ENCODE measurements at places on chromosomes 5 and 9.

DNA sequence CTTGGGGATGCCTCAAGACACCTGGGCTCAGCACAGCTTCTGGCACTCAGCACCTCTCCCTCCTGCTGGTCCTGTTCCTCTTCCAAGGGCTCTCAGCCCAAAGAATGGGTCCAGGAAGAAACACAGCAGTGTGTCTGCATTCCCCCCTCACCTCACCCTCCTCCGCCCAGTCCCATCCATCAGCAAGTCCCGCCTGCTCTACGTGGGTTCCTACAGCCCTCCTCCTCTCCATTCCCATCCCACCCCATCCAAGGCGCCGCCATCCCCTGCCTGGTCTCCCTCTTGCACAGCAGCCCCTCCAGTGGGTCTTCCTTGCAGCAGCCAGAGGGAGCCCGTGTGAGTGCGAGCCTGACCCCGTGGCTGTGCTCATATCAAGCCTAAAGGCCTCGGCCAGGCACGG, 52.3 kb upstream of the RPL26L1 start:
- DNase-seq: no peak

DNA sequence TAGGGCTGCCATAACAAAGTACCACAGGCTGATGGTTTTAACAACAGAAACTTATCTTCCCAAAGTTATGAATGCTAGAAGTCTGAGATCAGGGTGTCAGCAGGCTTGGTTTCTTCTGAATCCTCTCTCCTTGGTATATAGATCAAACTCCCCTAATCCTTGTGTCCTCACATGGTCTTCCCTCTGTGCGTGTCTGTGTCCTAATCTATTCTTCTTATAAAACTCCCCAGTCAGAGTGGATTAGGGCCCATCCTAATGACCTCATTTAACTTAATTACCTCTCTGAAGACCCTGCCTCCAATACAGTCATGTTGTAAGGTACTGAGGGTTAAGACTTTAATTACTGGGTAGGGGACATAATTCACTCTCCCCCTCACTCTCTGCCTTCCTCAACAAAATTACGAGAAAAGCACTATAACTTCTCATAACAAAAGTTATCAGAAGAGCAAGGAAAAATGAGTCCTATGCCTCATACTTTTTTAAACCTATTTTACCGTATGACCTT, 68.6 kb downstream of the DPYSL3 start:
- no peak for DNase-seq

- DNase-seq: no peak
These were observed 984.4 kb upstream of the WWC1 start for GRCh38 chr5:167307042-167307441.

DNA sequence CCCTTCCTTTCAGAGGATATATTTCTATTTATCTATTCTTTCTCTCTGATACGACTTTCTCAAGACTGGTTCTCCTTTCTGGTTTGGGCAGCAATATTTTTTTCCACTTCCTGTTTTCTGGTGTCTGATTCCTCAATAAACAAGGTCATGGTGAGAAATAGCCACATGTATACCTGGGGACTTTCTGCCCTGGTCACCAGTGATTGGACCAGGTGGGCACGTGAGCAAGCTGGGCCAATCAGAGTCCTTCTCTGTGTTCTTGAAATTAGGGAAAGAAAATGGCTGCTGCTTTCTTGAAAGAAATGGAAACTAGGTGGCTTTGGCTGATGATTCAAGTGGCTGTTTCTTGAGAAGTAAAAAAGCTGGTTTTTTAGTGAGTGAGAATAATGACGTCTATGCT, 18.4 kb upstream of the GSN start:
- no peak for DNase-seq

DNA sequence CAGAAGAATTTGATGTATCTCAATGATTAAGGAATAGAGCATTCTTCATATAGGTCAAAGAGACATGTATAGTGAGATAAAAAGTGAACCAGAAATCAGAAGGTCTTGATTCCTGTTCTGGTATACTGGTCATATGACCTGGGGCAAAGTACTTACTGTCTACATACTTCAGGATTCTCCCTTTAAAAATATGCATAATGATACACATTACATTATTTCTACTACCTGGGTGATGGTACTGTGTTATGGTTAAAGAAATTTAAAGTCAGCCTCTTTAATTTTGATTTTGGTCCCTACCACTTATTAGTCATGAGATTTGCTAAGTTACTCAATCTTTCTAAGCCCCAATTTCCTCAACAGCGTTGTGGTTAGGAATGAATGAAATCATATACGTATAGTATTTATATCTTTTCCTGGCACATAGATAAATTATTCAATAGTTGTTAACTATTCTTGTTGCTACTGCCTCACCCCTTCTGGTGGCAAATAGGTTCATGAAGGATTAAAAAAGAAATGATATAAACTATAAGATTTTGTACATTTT, 984.1 kb downstream of the TLE4 start:
- DNase-seq: no peak

GRCh38 chr9:138053321-138053868, 175.8 kb downstream of the CACNA1B start:
- DNase-seq: no peak

DNA sequence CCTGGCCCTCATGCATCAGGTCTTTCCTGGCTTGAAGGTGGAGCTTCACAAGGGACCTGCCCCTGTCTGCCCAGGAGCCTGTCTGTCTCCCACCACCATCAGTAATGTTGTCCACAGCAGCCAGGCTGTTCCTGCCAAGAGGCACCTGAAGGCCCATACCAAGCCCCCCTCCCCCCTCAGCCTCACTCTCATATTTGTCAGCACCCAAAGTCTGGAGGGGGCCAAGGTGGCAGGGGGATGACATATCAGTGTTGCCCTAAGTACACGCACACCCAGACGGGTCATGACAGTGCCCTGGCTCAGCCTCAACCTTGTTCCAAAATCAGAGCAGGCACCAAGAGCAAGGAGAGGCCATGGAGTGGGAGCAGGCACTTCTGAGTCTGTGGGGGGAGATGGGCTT, 27.2 kb upstream of the CYLC2 start:
- no peak for DNase-seq

DNA sequence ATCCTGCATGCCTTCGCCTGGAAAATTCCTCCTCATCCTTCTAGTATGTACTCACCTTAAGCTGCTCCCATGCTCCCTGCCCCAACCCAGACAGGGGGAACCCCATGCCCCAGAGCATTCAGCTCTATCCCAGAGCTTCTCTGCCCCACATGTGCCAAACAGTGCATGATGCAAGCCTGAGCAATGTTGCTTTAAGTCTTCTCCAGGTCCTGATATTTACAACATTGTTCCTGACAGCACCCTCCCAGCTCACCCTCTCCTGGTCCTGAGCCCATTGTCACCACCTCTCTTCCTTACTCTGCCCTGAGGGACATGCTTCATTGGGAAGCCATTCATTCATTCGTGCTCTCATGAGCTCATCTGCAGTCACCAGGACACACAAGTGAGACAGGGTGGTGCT, 23.4 kb upstream of the BARX1 start:
- no peak for DNase-seq

- no peak for DNase-seq
These were observed 470.6 kb downstream of the CCDC171 start for GRCh38 chr9:16023446-16023845.

DNA sequence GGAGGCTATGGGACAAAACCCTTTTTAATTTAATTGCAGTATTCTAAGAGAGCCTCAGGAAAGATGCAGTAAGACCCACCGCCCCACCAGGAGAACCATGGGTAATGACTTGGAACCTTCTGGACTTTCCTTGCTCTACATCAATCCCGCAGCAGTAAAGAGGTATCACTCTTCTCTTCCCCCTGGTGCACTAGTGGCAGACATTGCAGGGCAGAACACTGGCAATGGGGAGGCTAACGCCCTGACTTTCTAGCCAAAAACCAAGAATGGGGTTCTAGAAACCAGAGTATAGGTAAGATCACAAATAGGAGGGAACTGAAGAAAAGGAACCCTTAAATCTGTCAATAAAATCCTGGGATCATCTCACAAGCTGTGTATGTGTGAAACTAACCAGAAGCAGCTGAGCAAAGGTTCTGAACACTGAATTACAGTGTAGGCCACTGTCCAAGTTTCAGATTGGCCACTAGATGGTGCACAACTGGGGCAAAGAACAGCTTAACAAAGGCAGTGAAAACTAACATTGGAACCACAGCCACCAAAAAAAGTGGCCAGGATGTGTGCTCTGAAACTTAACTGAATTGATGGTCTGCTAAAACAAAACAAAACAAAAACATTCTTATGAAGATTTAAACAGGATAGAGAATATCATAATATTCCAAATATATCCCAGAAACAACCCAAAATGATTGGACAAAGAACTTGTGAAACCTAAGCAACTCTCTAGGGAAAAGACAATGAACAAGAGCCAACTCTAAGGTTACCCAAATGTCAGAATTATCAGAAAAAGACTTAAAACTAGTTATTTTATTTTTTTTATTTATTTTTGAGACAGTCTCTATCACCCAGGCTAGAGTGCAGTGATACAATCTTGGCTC, 6.6 kb upstream of the FAM151B start:
- DNase-seq: no peak

GRCh38 chr9:69081261-69081660, 45.7 kb downstream of the FXN start:
- DNase-seq: no peak

DNA sequence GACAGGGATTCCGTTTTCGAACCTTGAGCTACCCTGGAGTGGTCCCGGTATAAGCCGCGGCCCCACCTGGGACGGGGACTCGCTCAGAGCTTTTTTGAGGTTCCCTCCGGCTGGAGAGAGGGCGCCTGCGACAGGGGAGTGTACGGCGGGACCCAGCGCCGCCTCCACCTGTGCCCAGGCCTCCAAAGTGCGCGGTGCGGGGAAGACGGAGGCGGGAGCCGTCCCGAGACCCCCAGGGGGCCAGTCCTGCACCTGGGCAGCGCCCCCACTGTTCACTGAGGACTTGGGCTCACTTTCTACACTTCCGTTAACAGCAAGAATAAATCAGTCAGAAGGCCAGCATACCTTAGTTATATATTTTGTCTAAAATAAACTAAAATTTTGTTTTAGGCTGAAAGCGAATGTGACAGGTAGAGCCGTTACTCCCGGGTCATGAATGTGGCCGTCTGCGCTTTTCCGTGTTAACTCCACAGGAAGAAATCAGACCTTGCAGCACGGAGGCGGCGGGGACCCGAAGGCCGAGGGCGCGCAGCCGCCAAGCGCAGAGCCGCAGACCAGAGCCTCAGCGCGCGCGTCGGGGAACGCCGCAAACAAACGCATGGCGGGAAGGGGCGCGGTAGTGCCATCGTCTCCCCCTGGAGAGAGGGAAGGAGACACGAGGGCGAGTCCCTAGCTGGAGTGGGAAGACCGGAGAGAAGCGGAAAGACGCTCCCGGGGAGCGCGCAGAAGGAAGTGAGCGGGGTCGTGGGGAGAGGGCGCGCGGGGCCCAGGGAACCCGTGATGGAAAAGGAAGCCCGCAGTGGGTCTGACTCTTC, 14.1 kb downstream of the TRIM7 start:
- DNase-seq: no peak

DNA sequence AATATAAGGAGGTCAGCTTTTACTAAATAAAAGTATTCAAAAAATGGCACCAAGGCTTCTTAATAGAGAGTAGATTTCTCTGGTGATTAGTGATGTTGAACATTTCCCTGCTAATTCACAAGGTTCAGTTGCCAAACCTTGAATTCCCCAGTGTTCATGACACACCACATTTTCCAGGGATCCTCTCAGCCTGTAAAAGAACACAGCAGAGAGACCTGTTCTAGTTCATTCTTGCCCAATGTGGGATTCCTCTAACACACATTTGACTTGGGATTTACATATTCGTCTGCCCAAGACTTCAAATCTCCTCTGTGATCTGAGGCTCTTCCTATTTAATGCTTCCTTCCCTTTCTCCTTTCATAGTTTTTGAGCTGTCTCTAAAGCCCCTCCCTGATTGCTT, 273.2 kb upstream of the CDH9 start:
- no peak for DNase-seq

GRCh38 chr5:31717561-31717960, 78.6 kb downstream of the PDZD2 start:
- no peak for DNase-seq

- DNase-seq: peak; percentile 21
These were observed at the start of gene DOCK8 for GRCh38 chr9:214648-215493. TSS of gene DOCK8 (plus strand) at chr9:214865. CDS start at chr9:214977, 112 bp downstream.

DNA sequence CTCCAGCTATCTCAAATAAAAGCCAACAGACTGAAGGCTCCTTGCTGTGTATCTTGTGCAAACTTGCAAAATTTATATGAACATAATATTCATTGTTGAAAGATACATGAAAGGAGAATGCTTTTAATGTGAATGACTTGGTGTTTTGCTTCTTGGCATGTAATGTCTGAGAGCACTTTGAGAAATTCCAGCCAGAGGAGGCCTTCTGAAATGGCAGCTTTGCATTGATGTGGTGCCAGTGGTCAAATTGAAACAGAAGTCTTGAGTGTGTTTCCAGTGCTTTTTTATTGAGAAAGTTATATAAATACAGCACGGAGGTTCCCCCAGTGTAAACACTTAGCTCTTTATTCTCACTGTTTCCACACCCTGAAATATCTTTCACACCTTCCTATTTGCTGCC, 182.1 kb downstream of the ADCY2 start:
- no peak for DNase-seq

DNA sequence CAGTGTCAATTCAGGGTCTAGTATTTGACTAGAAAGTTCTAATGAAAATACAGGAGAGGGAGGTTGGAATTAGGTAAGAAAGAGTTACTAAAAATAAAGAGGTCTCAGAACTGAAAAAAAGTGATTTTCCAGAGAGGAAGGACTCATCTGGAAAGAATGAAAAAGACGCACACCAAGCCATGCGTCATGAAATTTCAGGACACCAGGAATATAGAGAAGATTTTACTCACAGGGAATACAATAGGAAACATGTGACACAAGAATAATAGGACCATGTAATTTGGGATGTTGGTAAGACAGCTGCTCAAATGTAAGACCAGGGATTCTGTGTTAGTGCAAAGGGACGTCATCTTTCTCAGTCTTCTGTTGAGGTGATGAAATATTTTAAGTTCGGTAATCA, 224.7 kb downstream of the GDNF start:
- DNase-seq: no peak

DNA sequence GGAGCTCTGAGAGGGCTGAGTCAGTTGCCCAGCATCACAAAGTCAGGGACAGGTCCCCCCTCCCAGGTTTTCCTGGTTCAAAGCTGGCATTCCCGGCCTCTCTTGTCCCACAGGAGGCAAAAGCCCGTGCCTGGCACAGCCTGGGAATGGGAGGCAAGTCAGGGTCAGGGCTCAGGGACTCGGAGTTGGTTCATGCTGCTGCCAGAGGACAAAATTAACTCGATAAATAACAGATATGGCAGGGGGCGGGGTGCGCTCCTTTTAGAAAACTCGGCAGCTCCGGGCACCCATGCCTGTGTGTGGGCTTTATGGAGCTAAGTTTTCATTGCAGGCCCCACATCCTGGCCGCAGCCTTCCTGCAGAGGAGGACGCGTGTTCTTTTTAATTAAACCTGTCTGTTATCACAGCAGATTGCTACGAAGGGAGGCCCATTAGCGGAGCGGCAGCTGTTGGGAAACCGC, 62.8 kb upstream of the LMX1B start:
- DNase-seq: no peak

Data from stimulated activated CD4-positive, alpha-beta T cell treated with anti-CD3 and anti-CD28 coated beads, TNF-alpha, amount 100 ng/mL, for 48 hours (primary cell).